ENCODE measurements at places on chromosomes 7 and 10.

GRCh38 chr10:682931-683447 is 6.5 kb downstream of the DIP2C start:
- no peak for DNase-seq

DNA sequence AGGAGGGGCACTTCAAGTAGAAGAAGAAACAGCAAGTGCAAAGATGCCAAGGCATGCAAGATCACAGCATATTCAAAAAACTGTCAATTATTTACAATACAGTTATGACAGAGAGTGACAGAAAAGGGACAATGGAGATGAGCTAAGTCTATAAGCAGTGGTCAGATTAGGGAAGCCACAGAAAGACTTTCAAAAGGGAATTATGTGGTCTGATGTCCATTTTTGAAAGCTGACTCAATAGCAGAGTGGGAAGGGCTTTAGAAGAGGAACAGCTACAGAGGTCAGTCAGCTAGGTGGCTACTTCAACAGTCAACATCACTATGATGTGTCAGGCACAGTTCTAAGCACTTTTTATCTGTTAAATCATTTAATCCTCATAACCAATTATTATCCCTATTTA is 45.2 kb upstream of the SPOCK2 start:
- no peak for DNase-seq

GRCh38 chr10:13690281-13690825 is 103.6 kb downstream of the PRPF18 start:
- no peak for DNase-seq

DNA sequence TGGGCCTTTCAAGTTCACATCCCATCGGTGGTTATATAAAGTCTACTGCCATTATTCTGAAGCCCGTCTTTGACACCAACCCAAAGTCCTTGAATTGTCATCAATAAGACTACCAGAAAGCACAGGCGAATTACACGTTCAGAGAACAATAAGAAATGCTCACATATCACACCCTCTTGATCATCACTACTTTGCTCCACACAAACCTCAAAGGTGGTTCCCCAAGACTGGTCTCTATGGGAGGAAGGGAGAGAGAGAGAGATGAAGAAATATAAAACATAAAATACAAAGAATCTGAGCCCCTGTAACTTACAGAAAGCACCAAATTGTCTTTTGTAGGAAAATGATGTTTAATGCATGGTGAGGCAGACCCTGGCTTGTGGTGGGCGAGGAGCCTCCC is 4.4 kb downstream of the HIPK2 start:
- no peak for DNase-seq

DNA sequence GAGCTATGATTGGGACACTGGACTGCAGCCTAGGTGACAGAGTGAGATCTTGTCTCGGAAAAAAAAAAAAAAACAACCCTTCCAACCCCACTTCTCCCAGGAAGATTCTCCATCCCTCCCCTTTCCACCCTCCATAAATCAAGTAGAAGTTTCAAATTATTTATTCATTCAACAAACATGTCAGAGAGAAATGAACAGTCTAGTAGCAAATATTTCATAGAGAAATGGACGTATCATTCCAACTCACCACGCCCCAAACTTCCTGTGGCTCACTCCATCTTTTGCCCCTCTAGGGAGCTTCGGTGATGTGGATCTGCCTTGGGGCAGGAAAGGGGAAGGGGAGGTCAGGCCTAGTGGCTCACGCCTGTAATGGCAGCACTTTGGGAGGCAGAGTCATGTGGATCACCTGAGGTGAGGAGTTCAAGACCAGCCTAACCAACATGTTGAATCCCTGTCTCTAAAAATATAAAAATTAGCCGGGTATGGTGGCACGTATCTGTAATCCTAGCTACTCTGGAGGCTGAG is 638 bp upstream of the TRAPPC14 start:
- no peak for DNase-seq

- DNase-seq = no peak
Measured at GRCh38 chr10:133475821-133476640, 22.3 kb downstream of the SCART1 start.

GRCh38 chr10:122018951-122019413 is 30.0 kb downstream of the TACC2 start:
- DNase-seq = peak; percentile 54

- no peak for DNase-seq
Measured at GRCh38 chr7:138608275-138608674, 92.9 kb downstream of the SVOPL start.

- no peak for DNase-seq
Measured at GRCh38 chr10:60208676-60209269, 180.9 kb downstream of the ANK3 start.

GRCh38 chr10:97003804-97004201 is 171.7 kb downstream of the LCOR start:
- no peak for DNase-seq

DNA sequence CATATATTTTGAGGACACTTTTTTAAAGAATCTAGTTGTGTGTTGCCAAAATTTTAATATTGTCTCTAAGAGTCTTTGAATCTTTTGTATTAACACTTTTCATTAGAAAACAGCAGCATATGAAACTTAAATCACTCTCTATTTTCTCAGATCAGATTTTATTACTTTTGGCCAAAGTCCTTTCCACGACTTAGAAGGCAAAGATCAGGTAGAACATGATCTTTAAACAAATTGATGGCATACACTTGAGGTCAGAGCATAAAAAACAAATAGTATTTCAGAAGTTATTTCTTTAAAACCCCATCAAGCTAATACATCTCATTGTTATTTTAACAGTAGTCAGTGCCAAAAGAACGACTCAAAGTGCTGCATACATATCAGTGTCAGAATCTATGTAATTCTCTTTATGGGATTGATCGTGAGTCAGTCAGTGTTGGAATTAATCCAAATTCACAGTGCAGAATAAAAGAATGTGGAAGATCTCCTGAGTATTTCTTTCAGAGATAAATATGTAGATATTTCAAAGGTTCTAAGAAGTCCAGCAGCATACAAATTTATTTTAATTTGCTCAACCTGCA is 9.6 kb upstream of the AGMO start:
- no peak for DNase-seq

- DNase-seq = no peak
Measured at GRCh38 chr10:16009785-16010184, 149.5 kb upstream of the MINDY3 start.

GRCh38 chr10:124746992-124747391 is 2.8 kb upstream of the FAM53B start:
- no peak for DNase-seq

DNA sequence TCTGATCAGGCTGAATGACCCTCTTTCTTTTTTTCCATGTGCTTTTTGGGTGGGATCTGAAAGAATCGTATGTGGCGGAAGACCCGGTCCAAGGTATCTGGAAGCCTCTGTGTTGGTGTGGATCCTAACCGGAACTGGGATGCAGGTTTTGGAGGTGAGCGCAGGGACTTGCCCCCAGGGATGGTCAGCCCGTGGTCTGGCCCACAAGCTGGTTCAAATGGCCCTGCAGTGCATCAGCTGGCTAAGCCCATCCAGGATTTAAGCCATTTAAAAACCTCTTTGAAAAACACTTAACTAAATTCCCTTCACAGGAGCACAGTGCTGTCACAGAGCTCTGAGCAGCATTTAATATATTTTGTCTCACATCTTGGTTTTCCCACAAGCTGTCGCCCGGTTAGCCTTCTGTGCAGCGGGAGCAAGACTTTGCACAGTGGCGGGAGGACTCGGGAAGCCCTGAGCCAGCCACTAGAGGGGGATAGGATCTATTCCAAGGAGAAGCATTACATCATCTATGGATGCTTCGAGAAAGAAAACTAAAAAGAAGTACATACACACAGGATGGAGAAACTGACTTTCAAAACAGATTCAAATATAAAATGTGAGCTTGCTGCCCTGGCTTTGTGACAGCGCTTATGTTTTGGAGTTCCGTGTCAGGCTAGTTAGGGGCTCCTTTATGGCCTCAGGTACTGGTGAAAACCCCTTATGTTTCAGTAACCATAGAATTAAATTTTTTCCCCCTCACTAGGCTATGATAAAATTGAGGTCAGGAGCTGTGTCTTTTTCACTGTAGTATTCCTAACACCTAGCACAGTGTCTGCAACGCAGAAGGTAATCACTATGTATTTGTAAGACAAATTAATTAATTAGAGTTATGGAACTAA is 11.3 kb downstream of the CPA2 start:
- DNase-seq = peak; percentile 15

DNA sequence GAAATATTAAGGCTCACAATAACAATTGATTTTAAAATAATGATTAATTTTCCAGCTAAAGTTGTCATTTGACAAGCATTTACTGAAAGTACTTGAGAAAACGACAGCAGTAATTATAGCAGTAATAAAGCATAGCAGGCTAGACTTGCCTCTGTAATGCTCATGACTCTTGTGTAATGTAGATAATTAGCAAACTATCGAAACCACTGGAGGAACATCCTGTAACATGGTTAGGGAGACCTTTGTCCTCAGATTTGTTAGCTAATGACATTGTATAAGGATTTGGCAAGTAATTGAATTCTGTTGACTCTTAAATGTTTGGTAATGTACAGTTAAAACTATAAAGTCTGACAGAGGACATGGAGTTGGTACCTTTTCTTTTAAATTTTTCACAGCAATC is 24.8 kb downstream of the ARL4A start:
- no peak for DNase-seq

DNA sequence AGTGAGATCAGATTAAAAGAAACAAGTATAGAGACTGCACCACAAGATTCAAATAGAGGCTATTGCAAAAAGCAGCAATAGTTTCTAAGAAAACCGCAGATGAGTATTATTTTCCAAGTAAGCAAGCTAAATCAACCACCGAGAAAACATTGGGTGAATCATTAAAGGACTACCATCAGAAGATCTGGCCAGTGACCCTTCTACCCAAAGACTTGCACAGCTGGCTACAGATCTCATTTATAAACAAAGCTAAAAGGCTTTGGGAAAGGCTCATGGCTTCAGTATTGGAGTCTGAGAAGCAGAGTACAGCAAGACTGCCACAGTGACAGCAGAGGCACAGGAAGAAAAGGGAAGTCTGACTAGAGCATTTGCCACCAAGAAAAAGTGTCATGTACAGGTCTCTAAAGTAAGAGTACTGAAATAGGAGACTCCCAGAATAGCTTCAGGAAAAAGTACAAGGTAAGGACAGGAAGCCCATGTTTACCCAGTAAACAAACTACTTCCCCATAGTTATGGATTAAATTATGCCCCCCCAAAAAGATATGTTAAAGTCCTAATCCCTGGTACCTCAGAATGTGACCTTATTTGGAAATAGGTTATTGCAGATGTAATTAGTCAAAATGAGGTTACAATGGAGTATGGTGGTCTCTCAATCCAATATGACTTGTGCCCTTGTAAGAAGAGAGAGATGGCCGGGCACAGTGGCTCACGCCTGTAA is 19.0 kb downstream of the STEAP1 start:
- no peak for DNase-seq

GRCh38 chr10:35409094-35409582 is 72.8 kb downstream of the CCNY start:
- DNase-seq = no peak

GRCh38 chr7:140691376-140692045 is 5.0 kb upstream of the NDUFB2 start:
- DNase-seq = no peak

DNA sequence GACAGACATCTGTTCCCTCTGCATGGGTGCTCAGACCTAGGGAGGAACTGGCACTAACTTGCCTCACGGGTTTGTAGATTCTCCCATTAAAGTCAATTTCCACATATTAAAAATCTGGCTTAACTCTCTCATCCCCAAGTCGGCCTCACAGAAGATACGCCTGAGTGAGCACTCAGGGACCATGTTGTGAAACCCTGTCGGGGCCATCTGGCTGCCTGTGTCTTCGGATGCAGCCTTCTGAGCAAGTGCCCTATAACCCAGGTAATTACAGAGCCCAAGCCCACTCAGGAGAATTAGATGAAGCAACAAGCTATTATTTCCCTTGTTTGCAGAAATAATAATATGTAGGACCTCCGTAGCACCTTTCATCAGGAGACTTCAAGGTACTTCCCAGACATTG is 219.3 kb upstream of the GLI3 start:
- DNase-seq = no peak

GRCh38 chr7:136947347-136947746 is 78.9 kb downstream of the CHRM2 start:
- DNase-seq = no peak

GRCh38 chr10:62027841-62028501 is 126.5 kb downstream of the ARID5B start:
- no peak for DNase-seq

GRCh38 chr10:81414038-81414437 is 461.0 kb upstream of the NRG3 start:
- no peak for DNase-seq

DNA sequence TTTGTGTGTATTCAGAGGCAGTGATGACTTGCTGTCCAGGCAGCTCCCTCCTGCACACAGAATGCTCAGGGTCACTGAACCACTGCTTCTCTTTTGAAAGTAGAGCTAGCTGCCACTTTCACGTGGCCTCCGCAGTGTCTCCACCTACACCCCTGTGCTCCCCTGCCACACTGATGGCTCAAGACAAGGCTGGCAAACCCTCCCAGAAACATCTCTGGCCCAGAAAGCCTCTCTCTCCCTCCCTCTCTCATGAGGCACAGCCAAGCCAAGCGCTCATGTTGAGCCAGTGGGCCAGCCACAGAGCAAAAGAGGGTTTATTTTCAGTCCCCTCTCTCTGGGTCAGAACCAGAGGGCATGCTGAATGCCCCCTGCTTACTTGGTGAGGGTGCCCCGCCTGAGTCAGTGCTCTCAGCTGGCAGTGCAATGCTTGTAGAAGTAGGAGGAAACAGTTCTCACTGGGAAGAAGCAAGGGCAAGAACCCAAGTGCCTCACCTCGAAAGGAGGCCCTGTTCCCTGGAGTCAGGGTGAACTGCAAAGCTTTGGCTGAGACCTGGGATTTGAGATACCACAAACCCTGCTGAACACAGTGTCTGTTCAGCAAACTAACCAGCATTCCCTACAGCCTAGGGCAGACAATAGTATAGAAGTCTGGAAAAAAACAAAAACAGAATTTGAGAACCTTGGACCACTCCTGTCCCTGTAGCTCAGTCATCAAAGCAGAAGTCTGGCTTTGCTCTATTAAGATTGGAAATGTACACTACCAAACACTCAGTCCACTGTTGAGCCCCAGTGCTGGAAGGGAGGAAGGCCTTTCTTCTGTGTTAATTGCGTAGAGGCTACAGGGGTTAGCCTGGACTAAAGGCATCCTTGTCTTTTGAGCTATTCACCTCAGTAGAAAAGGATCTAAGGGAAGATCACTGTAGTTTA is 15.8 kb downstream of the SCD start:
- DNase-seq = no peak

Measured in DMS79 (cell line).